NCI-H446 (cell line): ENCODE measurements at places on chromosomes 6 and 20.

- no peak for DNase-seq
Measured at GRCh38 chr6:31083742-31084354, 28.5 kb downstream of the C6orf15 start.

- DNase-seq, result no peak
Measured at GRCh38 chr6:2863901-2864300, 22.2 kb upstream of the SERPINB1 start.

GRCh38 chr6:15505463-15505918 lies 157.3 kb downstream of the DTNBP1 start:
- DNase-seq, result no peak

GRCh38 chr6:101444717-101445116 lies 51.2 kb downstream of the GRIK2 start:
- DNase-seq, result no peak

DNA sequence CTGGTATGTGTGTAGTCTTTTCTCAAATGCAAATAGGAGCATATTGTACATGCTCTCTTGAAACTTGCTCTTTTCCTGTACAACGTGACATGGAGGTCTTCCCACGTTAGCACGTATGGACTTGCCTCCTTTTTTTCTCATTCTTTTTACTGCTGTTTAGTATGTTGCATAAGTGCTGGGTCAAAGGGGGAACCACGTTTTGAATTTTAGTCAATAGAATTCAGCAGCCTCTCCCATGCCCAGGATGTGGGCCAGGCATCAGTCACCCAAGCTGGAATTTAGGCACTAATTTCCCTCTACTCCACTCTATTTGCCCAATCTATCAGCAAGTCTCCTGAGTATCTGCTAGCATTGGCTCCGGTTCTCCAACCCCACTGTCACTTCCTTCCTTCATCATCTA lies 41.5 kb upstream of the RNF24 start:
- no peak for DNase-seq

DNA sequence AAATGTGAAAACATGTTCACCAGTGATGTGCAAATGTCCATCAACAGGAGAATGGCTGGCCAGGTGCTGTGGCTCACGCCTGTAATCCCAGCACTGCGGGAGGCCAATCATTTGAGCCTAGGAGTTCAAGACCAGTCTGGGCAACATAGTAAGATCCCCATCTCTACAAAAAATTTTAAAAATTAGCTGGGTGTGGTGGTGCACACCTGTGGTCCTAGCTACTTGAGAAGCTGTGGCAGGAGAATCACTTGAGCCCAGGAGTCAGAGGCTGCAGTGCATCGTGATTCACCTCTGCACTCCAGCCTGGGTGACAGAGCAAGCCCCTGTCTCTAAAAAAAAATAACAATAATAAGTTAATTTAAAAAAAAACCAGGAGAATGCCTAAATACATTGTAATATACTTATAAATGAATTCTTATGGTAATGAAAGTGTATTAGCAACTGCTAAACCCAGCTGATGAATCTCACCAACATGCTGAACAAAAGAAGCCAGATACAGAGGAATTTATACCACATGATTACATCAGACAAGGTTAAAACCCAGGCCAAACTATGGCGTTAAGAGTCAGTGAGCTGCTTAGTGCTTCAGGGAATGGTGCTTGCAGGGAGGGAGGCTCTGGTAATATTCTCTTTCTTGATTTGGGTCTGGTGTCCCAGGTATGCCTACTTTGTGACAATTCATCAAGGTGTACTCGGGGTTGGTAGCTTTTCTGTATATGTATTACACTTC lies 36.4 kb downstream of the RPP40 start:
- DNase-seq, result no peak

DNA sequence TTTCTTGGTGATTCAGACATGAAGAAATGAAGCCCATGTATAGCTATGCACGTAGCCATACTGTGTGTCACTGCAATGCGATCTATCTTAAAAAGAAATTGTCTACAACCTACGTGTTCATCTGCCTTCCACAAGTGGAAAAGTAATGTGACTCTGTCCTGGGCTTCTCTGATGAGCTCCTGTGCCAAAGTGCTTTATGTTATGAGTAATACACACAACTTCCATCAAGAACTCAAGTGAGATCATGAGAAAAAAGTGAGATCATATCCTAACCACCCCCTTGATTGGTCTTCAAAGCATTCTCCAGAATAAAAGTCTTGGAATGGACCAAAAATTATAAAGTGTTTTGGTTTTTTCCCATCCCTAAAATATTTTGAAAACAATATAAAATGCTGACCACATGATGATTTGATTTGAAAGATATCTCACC lies 114.3 kb downstream of the DST start:
- no peak for DNase-seq

- no peak for DNase-seq
Measured at GRCh38 chr6:33199687-33200218, 712 bp downstream of the RXRB start.

DNA sequence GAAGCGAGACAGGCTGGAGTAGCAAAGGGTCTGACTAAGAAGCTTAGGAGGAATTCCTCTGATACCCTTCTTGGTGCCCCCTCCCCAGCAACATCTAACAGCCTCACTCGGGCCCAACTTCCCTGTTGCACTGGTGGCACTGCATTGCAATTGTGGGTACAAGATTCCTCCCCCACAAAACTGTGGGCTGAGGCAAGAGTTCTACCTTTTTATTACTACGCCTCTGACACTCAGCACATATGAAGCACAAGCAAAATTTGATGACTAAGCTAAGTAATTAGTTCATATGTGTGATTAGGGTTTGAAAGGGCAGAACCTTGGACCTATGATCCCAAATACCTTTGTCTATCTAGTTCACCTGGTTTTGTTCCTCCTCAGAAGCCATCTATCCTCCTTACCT lies 83.5 kb downstream of the ZHX3 start:
- DNase-seq, result no peak

DNA sequence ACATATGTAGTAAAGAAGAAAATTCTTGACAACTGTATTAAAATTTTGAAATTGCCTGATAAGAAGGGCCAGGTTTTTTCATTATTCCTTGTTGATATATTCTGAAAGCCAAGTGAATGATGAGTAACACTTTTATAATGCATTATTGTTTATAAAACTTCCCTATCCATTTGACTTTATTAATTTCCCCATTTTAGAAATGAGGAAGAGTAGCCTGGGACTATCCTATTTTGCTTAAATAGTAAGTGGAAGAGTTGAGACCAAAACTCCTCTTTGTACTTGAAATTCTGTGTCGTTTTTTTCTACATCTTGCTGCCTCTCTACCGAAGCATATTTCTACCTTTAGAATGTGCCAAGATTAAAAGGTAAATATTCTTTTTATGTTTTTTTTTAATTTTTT lies 39.7 kb downstream of the TRMT11 start:
- no peak for DNase-seq

DNA sequence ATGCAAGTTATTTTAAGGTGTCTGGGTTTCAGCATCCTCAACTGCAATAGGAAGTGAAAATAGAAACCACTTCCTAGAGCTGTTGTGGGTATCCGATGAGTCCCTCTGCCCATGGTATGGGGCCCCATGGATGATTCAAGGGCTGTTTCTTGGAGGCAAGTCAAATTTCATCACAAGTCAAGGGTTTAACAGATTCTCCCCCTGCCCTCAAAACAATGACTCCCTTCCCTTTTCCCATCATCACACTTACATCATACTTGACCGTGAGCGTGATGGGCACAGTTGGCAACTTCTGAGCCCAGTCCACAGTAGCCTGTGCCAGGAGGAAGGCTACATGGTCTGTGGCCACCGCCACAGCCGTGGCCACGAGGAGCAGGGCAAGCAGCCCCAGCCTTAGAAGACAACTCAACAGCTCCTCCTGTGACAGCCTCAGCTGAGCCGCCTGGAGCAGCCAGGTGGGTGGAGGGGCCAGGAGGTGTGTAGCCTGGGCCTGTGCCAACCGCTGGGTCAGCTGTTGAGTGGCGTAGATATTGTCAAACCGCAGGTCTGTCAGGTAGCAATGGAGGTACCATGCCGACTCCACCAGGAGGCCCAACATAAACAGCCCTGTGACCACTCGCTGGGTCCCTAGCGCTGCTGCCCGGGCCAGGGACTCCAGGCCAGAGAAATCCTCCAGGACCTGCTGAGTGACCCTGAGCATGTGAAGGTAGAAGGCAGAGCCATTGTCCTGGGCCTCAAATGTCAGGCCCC lies 5.2 kb downstream of the OCSTAMP start:
- DNase-seq, result no peak

DNA sequence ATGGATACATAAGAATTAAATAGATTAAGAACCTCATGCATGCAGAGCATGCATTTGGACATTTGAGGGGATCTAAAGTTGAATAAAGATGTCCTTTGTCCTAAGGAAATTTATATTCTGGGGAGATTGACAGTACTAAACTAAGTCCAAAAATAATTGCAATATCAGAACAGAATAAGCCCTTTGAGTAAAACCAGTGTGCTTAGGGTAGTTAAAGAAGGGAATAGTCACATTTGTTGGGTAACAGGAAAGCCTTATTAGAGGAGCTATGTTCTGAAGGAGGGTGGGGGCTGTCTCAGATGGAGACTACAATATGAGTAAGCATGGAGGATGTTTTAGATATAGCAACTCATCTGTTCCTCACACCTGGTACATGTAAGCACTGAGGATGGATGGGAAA lies 35.8 kb downstream of the CDC5L start:
- DNase-seq, result no peak

DNA sequence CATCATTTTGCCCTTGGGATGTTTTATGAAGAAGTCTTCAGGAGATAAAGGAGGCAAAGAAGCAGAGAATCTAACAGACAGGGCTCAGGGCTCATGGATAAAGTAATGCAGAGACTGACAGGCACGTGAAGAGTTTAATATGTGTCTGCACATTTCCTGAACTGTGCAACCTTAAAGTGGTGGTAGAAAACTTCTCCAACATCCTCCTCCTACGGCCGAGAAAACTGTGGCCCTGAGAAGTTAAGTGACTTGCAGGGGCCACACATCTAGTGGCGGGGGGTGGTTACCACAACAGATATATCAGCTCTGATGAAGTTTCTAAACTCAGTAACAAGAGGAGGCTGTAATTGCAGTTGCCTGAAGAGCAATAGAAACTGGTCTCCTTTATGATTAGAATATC lies 61.0 kb downstream of the SOBP start:
- DNase-seq, result no peak

DNA sequence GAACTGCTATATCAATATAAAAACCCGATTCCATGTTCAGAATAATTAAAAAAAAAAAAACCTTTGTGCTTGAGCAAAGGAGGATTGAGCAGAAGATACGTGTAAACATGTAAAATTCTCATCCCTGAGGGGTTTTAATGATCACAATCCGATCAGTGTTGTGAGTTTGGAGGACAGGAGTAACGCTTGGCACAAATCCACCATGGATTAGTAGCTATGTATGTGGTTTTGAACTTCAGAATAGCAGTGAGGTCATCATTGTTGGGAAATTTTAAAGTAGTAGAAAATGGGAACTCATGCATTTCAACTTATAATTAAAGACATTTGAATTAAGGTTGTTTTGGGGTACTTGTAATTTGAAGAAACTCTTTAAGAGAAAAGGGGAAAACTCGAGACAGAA lies 203.2 kb downstream of the RPS12 start:
- DNase-seq, result no peak

- no peak for DNase-seq
Measured at GRCh38 chr20:61387204-61387953, 135.3 kb downstream of the CDH4 start.

DNA sequence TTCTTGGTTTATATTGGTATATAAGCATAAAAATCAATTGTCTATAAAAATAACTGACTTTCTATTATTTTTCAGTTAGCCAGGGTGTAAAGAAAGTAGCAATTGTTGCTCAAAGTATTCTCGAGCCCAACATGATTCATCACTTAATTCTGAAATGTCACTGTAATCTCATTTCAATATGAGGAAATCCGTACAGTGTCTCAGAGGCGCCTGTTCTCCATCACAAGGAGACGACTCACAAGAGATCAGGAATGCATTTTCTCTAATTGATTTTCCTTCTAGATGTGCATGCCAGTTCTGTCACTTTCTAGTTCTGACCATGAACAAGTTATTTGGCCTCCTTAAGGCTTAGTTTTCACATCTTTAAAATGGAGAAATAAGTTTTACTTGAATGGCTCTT lies 753.1 kb downstream of the MAFB start:
- DNase-seq, result no peak

GRCh38 chr6:100184473-100184872 lies 190.4 kb upstream of the MCHR2 start:
- DNase-seq, result no peak

DNA sequence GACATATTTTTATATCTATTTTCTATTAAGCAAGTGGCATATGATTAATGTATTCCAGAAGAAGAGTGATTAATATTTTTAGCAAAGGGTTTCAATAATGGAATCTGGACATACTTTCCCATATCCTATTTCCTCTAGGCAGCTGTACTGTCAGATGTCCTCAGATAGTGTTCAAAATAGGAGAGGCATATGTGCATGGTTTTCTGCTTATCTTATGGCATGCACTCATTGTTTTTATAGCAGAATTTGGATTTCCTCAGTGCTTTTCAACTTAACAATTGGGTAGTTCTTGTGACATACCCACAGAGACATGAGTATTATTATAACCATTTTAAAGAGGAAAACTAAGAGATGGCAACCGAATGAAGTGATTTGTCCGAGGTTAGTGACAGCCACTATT lies 12.6 kb upstream of the SLC17A5 start:
- DNase-seq, result no peak

- DNase-seq, result no peak
Measured at GRCh38 chr6:95725344-95725743, 148.0 kb downstream of the MANEA start.

GRCh38 chr6:136467186-136467585 lies 83.0 kb downstream of the MAP7 start:
- no peak for DNase-seq

DNA sequence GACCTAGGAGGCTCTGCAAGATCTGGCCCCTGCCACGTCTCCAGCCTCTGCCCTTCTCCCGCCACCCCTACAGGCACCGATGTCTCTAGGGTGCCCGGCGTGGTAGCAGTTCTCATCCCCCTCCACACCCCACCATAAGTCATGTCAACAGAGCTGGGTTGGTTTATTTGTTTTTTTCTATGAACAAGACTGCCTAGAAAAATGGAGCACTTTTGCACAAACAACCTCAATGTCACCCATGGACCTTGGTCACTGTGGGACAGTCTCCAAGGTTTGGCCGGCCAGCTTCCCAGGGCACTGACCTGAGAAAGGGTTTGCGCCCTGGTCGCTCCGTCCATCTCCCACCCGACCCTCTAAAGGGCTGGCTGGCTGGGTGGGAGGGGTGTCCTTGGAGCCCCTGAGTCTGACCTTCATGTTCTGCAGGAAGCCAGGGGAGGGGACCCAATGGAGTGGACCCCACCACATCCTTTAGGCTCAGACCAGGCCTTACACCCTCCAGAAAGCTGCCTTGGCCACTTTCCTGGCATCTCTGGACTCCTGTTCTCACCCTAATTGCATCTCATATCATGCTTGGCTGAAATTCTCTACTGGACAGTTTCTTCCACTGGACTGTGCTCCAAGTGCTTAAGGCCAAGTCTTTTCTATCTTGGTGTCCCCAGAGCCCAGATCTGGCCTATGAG lies 104.8 kb upstream of the PTPN1 start:
- no peak for DNase-seq

GRCh38 chr20:23520185-23520584 lies 29.3 kb downstream of the CST8 start:
- no peak for DNase-seq
